ENCODE measurements at places on chromosomes 12 and 14.

DNA sequence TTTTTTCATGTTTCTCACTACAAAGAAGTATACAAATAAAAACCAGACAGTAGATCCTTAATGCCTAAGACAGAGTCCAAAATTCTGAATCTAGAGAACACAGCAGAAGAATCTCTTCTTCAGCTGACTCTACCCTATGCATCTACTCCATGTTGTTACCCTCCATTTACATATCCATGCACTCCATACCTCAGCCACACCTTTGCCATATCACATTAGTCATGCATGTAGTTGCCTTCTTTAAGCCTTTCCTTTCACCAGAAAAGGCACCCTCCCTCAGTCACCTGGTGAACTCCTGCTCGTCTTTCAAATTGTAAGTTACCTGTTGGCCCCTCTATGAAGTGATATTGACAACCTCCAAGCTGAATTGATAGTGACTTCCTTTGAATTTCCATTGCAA is 271.2 kb upstream of the FAR2 start:
- no peak for DNase-seq

GRCh38 chr14:27061299-27061698 is 463.5 kb upstream of the NOVA1 start:
- DNase-seq, result no peak

DNA sequence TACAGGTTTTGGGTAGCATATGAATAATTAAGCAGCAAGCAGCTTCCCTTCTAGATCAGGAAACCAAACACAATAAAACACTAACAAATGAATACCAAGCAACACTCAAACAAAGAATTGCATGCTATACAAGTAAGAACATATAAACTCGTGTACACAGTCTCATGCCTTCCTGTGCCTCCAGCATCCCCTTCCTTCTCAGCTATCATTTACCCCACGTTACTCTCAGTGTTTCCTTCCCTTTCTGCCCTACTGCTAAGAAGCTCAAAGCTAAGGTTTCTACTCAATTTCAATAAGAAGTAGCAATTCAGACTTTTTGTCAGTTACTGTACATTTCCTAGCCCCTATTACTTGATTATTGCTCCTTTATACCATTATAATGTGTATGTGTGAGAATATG is 81.0 kb downstream of the DUSP16 start:
- no peak for DNase-seq

GRCh38 chr12:49020441-49020840 is 1.9 kb upstream of the PRKAG1 start:
- no peak for DNase-seq

DNA sequence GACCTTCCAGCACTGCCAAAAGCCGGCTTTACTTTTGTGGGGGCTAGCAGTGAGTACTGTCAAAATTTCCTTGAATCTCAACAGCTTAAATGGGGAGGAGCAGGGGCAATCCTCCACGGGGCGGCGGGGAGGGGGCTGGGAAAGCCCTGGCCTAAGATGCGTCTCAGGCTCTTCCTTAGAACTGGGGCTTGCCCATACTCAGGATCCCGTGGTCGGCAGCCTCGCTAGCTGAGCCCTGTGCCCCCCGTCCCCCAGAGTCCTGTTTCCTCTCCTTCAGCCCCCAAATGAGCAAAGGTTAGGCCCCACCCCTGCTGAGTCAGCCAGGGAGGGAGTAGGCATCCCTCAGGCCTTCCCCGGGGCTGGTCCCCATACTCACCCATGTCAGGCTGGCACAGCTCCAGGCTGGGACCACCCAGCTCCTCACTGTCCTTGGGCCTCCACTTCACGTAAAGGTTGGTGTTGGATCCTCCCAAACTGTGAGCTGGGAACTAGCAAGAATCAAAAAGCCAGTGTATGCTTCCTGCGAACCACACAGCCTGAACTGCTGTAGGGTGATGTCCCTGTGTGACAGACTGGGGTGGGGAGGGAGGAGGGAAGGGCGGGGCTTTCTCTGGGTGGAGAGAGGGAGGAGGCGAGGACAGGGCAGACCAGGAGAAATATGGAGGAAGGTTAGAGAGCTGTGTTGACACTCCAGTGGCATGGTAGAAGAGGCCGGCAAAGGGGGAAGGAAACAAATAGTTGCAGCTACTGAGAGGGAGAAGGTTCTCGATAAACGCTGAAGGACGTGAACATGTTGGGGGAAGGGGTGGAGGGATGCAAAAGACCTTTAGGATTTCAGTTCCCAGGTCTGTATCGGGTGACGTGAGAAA is 5.9 kb upstream of the BAZ2A start:
- peak; percentile 55 for DNase-seq

DNA sequence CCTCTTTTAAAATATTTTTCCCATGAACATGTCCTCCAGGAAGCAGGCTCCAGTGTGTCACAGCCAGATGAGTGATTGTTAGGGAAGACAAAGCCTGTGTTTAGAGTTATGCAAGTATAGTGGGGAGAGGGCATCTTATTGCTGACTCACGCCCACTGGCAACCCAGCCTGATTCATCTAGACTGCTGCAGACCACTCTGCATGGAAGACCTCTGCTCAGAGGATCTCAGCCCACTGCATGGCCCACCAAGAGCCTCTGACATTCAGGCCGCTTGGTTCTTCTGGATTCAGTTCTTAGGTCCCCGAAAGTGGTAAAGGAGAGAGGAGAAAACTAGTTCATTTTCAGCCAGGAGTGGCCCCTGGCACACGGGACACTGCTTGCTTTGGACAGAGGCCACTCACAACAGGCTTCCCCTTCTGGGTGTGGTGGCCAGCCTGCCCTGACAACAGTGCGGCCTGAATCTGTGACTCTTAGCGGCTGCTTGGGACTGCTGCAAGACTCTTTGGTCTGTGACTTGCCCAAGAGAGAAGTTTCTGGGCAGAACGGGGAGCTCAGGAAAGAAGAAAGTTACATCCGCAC is 266.3 kb downstream of the ZFP36L1 start:
- DNase-seq, result no peak

DNA sequence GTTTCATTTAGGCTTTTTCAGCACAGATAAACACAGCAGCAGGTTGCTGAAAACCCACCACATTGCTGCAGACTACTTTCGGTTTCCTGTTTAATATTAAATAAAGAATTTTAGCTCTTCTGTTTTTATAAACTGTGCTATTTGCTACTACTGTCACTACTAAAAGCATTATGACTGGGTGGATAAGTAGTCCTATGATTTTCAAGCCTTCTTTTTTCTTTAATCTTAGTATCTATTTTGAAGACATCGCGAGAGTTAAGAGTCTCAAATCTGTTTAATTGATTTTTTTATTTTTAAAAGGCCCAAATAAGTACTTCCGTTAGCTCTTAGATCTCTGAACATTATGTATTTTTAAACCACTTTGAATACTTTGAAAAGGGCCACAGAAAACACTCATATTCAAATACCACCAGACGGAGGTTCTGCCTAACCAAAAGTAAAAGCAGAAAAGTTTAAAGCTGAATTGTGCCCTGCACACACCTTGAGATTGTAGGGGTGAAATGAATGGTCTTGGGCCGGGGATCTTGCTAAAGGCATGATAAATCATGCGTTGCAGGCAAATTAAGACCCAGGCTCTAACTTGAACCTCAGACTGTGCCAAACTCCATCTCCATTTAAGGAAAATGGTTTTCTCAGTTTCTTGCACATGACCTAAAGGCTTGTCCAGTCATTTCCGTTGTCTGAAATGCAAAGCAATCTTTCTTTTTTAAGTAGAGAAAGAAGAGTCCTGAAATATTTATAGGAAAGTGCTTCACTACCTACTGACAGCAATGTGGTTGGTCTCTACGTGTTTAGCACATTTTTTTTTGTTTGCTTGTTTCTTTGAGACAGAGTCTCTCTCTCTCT is 13.6 kb upstream of the FOXN3 start:
- no peak for DNase-seq

DNA sequence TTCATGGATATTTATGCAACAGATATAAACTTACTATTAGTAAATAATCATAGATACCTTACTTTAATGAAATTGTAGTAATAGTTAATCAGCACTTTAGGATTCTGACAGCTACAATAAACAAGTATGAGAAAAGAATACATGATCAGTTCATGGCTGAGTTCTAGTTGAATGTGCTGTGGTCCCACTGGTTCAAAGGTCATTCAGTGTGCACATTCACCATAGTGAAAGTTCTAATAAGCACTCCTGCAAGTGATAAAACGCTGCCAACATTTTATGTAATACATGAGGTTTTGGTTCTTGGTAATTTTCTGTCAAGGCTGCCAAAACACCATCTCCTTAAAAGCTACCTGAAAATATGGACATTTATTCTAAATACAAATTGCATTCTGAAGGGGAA is 92.6 kb downstream of the NUMB start:
- no peak for DNase-seq

- DNase-seq, result no peak
These were observed 27.1 kb downstream of the AACS start for GRCh38 chr12:125092108-125092871.

- no peak for DNase-seq
These were observed 2.1 kb downstream of the SCAF11 start for GRCh38 chr12:45988264-45988663.

DNA sequence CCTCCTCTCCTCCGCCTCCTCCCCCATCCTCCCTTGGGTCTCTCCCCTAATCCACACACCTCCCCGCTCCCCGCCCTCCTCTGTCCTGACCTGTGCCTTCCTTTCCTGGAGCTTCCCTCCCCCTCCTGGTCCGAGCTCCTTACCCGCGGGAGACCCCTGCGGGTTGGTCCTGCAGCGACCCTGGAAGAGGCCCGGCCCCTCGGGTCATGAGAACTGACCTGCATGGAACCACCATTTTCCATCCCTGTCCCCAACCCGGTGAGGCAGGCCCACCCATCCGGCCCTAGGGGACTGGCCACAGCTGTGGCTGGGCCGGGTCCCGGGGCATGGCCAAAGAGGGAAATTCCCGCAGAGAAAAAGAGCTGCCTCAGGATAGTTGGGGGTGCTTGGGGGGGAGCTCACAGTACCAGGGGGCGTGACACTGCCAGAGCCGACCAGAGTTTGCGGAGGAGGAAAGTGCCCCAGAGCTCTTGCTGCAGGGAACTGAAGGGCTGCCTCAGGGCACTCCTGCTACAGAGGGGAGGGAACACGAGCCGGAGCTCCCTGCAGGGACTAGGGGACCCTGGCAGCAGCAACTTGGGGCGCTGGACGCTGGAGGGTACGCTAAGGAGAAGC is 613 bp downstream of the ARHGEF40 start:
- no peak for DNase-seq

DNA sequence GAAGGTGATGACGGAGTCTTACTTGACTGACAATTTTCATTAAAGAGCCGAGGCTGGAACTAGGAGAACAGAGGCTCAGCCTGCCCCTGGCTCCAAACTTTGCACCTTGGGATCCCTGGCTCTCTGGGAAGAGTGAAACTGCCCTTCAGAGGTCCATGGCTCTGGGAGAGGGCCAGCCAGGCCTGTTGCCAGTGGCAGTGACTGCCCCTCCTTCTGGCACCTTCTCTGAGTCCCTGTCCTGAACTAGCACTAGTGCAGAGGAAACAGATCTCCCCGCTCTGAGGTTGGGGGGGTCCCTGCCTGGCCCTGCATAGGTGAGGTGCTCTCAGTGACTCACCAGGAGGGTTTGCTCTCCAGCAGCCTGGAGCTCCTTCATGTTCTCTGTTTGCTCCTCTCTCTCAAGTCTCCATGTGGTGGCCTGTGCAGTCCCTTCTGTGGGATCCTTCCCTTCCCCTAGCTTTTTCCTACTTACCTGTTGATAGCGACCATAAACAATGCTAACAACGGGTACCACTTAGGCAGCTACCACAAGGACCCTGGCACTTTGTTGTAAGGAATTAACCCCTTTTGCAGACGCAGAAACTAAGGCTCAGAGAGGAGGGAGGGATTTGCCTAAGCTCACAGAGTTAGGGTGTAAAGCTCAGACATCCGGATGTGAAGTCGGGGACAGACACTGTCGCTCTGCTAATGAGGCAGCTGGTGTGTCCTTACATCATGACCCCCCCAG is 22.4 kb downstream of the FAM222A start:
- DNase-seq, result no peak

DNA sequence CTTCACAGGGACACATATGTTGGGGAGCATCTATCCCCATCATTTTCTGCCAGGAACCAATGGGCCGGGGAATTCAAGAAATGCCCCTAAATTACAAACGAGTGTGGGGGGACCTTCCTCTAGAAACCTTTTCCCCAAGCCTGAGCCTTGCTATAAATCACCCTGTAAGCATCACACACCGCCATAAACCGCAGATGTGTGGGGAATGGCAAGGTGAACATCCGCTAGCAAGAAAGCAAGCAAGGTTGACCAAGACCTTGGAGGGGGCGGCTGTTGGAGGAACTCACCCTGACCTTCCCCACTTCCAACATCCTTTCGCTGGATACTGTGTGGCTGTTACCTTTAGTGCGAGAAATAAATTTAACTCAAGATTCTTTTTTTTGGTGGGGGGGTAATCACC is 693.3 kb upstream of the TBX3 start:
- no peak for DNase-seq

DNA sequence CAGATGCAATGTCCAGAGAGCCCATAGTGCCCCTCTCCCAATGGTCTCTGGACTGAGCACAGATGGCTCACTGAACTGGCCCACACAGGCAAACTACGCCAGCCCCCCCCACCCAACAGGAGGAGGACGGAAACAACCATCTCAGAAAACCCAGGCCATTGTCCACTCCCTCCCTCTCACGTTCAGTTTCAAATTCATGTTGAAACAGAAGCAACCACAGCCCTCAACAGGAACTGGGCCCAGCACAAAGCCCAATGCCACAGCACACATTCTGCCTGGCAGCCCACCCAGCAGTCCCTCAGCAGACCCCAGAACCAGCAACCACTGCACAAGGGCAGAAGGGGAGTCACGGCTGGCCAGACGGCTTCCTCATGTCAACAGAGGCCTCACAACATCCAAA is 10.6 kb downstream of the CCDC88C start:
- DNase-seq, result no peak

GRCh38 chr12:129619271-129619670 is 284.6 kb downstream of the TMEM132D start:
- no peak for DNase-seq

DNA sequence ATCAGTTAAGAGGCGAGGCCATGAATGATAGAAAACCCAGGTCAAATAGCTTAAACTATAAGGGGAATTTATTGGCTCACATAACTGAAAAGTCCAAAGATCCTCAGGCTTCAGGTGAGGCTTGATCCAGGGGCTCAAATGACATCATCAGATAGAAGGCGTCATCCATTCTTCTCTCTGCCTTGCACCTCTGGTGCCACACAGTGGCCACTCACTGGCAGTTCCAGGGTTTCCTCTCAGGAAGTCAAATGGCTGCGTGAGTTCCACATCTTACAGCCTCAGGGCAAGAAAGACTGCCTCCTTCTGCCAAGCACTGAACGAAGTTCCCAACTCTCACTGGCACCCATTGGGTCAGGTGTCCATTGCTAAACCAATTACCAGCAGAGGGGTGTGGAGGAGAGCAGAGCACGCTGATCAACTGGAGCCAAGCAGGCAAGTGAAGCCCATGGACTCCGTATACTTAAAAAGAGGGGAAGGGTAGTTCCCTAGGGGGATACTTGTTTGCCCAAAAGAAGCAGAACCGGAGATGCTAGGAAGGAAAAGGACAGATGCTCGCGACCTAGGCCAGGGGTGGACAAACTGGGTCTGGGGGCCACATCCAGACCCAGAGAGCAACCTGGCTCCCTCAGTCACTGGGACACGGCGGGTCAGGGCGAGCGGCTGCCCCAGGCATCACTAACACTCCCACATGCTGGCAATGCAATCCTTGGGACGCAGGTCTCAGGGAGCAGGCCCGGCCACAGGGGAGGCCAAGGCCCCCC is 69.3 kb downstream of the SERPINA3 start:
- no peak for DNase-seq

- no peak for DNase-seq
These were observed 59.9 kb upstream of the RIN3 start for GRCh38 chr14:92453691-92454090.
